ENCODE measurements at places on chromosomes 5 and 9. TPM values are rescaled to one million over a fixed set of nuclear protein-coding genes. Genes with fewer than 3 reads are reported as not detected.

Gene CLIC3
- total RNA-seq = 8.2 TPM

Gene ANXA2R
- total RNA-seq = 5.7 TPM

Gene SH3RF2
- total RNA-seq = 0.79 TPM

Gene ROPN1L
- total RNA-seq = 0.32 TPM

Gene ADAMTS19
- total RNA-seq = under 0.01 TPM

Gene SLC24A2
- total RNA-seq = not detected
